ENCODE measurements at places on chromosomes 2 and 18.

- no peak for DNase-seq
Measured at GRCh38 chr18:39494211-39494896, 1928.8 kb upstream of the CELF4 start.

GRCh38 chr2:70984576-70985282 is 6.3 kb downstream of the ANKRD53 start:
- peak; percentile 89 for DNase-seq

DNA sequence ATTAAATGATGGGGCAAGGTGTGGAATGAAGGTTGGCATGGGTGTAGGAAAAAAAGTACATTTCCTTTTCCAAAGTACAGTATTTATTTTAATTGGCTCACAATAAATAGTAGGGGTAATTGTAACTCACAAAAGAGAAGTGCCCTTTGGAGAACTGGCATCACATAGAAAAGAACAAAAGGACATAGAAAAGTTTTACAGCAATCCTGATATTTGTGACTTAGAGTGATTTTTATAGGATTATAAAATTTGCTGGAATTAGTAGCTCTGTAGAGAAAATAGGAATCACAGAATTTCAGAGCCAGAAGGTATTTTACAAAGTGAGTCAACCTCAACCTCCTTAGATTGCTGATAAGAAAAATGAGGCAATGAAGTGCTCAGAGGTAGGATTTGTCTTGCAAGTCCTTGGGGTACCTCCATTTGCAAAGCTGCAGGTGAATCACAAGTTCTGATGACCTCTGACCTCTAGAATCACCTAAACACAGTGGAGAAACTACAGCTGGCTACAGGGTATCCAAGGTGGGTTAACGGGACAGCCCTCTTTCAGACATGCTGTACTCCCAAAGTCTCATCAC is 133.6 kb downstream of the SOCS6 start:
- no peak for DNase-seq

DNA sequence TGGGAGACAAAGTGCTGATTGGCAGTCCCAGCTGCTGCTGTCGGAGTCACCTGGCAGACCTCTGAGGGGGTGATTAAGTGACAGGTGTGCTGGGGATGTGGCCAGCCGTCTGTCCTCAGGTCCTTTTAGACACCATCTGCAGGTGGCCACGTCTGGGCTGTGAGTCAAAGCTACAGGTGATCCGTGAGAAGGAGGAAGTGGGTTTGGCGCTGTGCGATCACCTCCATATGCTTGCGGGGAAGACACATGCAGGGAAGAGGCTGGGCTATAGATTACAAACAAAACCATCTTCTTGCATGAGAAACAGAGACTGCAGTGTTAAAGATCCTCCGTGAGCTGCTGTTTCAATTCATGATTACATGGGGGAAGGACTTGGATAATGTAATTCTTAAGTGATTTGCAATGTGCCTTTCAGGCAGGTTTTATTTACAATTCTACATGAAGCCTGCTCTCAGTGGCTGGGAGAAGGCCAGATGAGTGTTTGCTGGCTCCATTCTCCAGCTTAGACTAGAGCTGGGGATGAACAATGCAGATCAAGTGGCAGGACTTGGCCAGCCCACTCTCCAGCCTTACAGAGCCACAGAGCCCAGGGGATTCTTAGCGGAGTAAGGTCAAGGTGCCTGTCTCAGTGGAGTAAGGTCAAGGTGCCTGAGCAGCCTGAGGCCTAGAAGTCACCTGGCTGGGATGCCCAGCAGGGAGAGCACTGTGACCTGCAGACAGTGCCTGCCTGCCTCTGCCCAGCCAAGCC is 87.8 kb downstream of the LYPD1 start:
- no peak for DNase-seq

DNA sequence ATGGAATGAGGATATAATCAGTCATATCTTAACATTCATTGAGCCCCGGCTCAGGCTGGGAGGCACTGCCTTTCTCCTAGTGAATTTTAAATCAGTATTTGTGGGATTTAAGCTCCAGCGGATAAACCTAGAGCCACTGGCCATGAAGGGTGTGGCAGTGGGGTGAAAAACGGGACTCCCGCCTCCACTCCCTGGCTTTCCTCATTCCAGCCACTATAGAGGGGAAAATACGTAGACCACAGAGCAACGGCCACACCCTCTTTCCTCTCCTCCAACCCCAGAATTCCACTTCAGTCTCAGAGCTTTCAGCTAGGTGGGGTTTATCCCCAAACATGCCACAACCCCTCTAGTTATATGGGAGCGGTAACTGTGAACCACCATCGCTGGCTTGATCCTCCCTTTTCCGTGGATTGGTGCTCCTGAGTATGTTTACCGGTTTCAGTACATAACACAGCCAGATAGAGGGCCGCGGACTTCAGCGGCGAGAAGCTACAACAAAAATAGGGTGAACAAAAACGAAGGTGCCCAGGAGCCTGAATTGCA is 70.6 kb upstream of the ITGB6 start:
- DNase-seq: peak; percentile 63

DNA sequence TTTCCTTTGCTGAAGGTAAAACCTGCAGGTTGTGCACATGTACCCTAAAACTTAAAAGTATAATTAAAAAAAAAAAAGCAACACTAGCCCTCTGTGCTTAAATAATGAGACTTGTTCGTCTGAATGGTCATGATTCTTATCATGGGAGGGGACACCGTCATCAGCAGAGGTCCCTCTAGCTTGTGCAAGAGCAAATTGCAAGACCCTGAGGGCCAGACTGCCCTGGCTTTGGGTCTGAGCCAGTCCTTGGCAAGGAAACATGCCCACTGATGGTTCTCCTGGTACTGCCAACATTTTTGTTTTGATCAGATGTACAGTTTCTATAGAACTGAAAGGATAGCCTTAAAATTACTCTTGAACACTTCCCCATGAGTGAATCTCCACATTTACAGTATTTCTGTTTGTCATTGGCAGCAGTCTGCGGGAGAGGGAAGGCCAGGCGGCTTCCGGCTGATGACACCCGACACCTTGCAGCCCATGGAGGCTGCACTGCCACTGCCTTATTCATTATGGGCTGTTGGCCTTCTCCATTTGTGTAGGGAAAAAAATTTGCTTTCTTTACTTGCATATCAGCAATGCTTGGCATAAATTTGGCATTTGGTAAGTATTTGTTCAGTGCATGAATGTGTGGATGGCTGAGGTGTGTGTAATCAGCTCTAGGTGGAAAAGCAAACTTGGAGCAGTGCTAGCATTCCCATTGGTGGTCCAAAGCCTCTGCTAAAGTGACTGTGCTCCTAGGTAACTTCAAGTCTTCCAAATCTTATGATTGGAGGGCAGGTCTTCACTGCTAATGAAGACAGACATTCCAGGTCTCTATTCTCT is 161.6 kb upstream of the ALKAL2 start:
- no peak for DNase-seq

- DNase-seq: no peak
Measured at GRCh38 chr2:157837851-157838441, 38.2 kb downstream of the ACVR1 start.

GRCh38 chr2:552906-553305 is 124.3 kb downstream of the TMEM18 start:
- no peak for DNase-seq

DNA sequence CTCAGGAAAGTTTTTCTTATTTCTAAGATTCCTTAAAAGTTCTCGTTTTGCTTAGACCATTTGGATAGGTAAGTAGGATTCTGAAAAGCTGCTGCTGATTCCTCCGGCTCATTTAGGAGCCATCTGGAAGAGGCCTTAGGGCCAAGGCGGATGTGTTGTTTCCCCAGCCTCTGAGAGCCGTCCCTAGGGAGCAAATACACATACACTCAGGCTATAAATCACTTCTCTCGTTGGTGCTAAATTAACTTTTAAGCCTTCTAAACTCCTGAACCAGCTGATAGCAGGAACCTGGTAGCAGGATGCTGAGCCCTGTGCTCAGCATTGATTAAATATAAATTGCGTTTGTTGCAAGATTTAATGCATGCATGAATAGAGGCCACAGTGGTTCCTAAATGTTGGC is 109.8 kb downstream of the ADCYAP1 start:
- DNase-seq: no peak

DNA sequence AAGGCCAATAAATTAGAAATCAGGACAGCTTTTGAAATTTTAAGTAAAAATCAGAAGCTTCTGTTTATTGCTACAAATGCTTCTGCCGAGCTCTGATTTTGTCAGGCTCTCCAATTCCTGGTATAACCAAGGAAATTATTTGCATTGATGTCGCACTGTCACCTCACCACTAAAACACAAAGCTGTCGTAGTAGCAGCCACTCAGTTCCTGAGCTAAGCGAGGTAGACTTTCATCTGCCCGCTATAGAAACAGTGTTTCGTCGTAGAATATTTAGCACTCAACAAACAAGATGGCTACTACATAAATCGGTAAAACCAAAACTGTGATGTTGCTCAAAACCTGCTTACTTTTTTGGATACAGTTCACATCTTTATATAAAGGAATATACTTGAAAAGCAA is 141.3 kb upstream of the FOSL2 start:
- no peak for DNase-seq

GRCh38 chr18:46250084-46250811 is 146.1 kb downstream of the HAUS1 start:
- DNase-seq: no peak

- no peak for DNase-seq
Measured at GRCh38 chr18:46341986-46342525, 237.9 kb downstream of the HAUS1 start.

DNA sequence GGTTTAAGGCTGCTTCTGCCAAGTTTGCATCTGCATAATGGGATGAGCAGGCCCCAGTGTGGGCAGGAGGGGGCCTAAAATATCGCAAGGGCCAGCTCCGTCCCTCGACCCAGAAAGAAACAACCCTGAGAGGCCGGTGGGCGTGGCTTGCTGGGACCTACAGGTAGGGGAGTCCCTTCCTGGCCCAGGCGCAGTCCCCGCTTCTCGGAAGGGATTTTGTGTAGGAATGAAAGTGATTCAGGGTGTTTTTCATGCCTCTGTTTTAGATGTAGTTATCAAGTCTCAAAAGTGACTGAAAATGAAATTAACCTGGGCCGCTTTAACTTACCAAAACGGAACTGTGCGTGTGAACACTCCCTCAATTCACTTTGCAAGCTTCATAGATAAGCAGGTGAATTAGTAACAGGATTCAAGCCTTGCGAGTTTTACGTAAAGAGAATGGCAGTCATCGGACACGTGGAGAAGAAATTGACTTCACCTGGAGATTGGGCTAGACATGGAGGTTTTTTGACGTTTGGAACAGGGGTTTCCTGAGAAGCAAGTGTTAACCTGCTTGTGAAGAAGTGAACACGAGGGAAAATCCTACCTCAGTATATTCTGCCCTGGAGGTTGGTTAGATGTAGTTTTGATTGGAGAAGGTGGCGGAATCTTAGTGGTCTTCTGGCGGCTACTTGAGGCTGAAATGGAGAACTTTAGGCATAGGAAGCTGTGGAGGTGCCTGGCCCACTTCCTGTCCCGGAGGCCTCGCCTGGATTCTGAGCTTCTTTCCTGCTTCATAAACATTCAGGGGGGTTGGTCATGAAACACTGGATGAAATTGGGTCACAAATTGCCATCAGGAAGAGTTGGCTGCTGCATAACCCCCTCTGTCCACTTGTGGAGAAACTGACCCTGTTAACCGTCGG is 1.7 kb downstream of the NCK2 start:
- peak; percentile 92 for DNase-seq

DNA sequence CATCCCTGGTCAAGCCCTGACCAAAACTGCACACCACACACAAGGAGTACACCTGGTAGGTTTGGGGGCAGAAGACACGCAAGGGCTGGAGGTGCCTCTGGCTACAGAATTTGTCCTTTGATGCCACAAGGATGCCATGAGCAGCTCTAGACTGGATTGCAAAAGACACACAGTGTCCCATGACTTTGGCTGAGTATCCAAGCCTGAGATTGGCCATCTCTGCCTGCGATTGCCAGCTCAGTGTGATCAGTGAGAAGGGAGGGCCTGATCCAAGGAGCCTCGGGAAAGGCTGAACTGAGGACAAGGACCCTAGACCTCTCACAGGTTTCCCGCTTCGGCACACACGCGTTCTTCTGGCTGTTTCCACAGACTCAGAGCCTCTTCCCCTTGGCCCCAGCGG is 60.0 kb upstream of the FOSL2 start:
- no peak for DNase-seq

DNA sequence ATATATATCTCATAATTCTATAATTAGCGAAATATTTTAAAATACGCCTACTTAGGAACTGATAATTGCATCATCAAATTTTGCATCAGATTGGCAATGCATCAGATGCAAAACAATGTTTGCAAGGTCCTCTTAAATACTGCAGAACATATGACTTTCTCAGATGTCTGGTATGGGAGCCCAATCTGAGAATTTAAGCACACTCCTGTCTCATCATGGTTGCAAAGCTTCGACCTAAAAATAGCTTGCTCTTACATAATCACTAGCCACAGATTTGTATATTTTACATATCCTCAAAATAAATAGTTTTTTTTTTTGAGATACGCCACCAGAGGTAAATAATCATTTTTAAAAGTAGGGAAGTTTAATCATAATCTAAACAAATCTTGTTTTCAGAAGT is 123.2 kb downstream of the CABYR start:
- DNase-seq: no peak

DNA sequence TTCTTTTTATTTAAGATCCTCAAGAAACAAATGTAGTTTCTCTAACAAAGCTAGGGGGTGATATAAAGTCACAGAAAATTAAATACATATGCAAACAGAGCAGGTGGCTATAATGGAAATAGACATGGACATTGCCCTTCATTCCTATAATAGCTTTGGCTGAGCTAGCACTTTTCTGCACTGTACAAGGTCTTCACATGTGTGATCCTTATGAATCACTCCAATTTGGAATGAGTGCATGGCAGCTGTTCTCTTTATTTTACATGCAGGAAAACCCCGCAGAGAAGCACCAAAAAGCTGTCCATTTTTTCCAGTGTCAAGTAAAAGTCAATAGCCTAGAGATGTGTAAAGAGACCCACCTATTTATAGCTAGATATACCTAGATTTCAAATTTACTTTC is 747.4 kb upstream of the SLC8A1 start:
- no peak for DNase-seq

- no peak for DNase-seq
Measured at GRCh38 chr18:32424696-32425095, 46.0 kb downstream of the GAREM1 start.

DNA sequence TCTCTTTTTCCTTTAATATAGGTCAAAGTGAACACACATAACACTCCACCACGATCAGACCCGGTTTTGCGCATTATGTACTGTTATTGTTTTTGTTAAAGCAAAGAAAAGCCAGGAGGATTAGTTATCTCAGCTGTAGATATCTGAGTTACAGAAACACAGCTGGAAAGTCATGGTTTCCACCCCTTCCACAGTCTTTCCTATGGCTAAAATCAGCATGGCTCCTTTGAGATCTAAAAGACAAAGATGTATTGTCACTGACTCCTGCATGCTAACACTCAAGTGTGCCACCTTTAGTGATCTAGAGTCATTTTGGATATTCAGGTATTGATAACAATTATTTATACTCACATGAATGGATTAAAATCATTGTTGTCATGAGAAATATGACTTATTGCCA is 260.0 kb downstream of the FIGN start:
- no peak for DNase-seq

DNA sequence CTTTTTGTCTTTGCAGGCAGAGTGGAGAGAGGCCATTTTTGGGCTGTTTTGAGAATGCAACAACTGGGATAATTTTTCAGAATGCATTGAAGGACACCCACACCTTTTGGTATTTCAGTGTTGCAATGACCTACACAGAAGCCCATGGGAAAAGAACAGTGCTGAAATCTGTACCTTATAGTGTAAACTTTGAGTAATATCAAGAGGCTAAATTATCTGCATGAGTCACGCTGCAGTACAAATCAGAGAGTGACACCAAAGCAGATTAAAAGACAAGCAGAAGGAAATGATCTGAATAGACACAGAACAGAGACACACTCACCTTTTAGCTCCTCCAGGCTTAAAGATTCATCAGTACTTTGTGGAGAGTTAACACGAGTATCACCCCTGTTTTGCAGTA is 265.3 kb downstream of the PAX3 start:
- DNase-seq: no peak

GRCh38 chr18:58557008-58557435 is 71.9 kb downstream of the ALPK2 start:
- peak; percentile 73 for DNase-seq
